ENCODE measurements at places on chromosomes 7 and 10.

DNA sequence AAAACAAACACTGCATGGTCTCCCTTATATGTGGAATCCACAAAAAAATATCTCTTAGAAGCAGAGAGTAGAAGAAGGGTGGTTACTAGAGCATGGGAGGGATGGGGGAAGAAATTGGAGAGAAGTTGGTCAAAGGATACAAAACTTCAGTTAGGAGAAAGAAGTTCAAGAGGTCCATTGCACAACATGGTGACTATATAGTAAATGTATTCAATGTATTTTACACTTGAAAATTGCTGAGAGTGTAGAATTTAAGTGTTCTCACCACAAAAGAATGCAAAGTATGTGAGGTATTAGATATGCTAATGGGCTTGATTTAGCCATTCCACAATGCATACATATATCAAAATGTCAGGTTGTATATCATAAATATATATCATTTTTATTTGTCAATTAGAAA lies 232.0 kb upstream of the CELF2 start:
- DNase-seq, result no peak

DNA sequence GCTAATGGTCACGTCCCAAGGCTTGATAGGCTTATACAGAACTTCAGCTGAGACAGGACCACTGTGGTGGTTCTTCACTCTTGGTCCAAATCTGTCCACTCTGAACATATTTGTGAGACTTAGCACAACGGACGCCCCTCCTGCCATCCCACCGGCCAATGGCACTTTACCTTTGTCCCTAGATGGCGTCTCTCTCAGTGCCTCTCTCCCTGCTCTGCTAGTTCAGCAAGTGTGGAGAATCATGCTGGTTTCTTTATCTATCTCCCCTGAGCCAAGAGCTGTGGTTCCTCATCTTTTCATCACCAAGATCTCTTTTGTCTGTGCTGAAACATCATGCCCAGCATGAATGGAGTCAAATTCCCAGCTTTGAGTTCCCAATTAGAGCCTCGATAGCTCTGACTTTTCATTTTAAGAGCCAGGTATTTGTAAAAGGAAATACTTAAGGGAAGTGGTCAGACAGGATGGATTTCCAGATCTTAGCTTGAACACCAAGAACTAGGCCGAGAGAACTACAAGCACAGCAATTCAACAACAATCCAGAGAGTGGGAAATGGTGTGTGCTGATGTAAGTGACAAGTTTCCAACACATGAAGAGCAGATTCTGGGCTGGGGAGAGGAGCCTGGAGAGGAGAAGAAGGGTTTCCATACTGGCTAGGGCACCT lies 69.5 kb downstream of the ZNF800 start:
- no peak for DNase-seq

GRCh38 chr7:26305090-26305868 lies 13.6 kb downstream of the SNX10 start:
- no peak for DNase-seq

DNA sequence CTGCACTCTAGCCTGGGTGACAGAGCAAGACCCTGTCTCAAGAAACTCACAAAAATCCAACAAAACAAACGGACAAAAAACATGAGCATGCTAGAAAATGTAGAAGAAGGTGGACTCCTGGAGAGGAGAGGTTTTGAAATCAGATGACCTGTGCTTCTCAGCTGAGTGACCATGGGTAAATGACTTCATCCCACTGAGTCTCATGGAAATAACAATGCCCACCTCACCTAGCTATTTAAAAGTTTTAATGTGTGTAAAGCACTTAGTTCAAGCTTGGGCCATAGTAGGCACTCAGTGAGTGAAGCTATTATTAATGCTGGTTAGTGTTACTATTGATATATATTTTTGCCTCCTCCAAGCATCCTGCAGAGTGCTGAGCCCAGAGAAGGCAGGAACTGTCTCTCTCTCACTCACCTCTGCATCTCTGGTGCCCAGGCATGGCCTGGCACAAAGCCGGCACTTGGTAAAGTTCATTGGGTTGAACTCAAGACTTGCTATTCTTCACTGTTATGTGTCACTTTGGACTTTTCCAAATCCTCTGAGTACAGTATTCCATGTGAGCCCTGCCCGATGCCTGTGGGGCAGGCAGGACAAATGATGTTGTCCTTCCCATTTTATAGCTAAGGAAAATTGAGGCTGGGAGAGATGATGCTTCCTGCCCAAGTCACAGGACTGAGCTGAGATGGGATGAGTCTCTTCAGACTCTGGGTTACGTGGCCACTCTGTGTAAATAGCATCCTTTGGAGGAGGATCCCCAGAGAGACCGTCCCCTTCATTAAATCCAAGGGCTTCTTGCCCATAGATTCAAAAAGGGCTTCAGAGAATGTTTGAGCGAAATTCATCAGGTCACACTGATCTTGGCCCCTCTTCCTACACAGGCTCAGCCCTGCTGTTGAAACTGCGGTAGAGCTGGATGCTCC lies 81.4 kb upstream of the EMX2 start:
- no peak for DNase-seq

- DNase-seq, result no peak
Measured at GRCh38 chr10:66102756-66103155, 823.1 kb upstream of the LRRTM3 start.

Measured in stimulated activated CD8-positive, alpha-beta memory T cell treated with anti-CD3 and anti-CD28 coated beads, Interleukin-7, amount 100 ng/mL, for 1 hour (primary cell).